Activated T-helper 17 cell treated with anti-CD3 and anti-CD28 coated beads, Interleukin-2, amount 50 U/mL, for 72 hours (primary cell): ENCODE measurements at places on chromosomes 1 and 21. TPM values are rescaled to one million over a fixed set of nuclear protein-coding genes. Genes with fewer than 3 reads are reported as not detected.

RGS13 gene
- 0.19 TPM for total RNA-seq

SLC45A1 gene
- total RNA-seq: 0.15 TPM

MYBPH gene
- total RNA-seq: not detected

HRNR gene
- not detected for total RNA-seq

GRCh38 chr1:201882665-201883132, 6.0 kb upstream of the SHISA4 start:
- H3K4me3 ChIP-seq: no peak overlapping the region
- no peaks in the 10 kb centered on the region for H3K36me3 ChIP-seq
- peak; percentile 20 for ATAC-seq

DNA sequence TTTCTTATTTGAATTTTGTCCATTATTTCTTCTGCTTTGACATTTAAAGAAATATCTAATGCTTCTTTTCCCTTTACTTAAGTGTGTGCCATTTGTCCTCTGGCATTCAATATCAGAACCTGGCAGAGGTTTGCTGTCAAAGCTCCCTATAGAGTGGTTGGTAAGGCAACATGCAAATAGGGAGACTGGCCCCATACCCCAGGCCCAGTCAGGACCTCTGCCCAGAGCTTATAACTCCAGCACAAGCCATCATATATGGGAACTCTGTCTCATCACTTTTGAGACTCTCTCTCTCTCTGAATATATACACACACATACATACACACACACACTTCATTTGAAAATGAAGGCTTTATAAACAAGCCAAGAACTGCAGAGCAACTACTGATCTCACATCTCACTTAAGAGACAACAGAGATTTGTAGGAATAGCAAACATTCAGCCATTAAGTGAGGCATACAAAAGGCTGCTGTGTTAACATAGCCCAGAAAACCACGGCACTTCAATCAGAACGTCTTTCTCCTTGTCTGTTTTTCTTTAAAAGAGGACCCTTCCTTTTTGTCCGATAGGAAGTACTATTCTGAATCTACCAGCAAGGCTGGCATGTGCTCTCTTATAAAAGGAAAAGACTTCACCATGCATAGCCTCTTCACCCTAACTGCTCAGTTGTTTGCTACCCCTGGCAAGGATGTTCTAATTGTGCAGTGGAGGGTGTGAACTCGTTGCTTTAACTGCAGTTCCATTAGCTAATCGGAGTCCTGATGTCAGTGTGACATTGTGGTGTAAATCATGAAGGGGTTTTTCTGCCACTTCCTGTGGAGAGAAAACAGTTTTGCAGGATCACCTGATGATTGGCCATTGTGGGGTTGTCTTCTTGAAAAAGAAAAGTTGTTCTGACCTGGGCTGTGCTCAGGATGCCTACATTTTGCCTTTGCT, 101.7 kb downstream of the NR5A2 start:
- H3K4me3 ChIP-seq: no peak overlapping the region
- H3K4me1 ChIP-seq: peaks cover 8% of the 10 kb centered on the region
- no peak overlapping the region for H3K27ac ChIP-seq
- ATAC-seq: peak; percentile 42
- H3K36me3 ChIP-seq: no peaks in the 10 kb centered on the region

DNA sequence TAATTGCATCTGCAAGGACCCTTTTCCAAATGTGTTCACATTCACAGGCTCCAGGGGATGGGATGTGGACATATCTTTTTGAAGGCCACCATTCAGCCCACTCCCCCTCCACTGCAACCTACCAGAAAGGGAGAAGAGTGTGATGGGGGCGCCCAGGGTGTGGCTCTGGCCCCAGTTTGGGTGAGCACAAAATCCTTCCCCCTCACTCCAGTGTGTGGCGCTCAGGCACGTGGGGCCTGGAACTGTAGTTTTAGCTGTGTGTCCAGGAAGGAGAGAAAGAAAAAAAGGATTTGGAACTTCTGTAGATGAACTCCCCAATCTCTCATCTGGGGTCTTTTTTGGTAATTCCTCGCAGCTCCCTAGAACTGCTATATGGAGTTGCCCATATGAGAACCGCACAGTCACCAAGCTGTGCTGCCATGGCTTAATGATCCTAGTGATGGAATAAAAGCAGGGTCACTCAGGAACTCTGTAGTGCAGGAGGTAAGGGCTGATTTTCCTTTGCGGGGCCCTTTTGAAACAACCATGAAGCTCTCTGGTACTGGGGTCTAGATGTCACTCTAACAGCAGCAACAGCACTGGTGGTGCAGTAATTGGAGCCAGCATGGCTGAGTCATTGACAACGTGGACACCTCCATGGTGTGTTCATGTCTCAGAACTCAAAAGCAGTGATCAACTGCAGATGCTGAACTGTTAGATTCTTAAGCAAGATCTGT, 17.0 kb downstream of the AGT start:
- no peaks in the 10 kb centered on the region for H3K4me1 ChIP-seq
- H3K4me3 ChIP-seq: no peak overlapping the region
- peaks cover 24% of the 10 kb centered on the region for H3K36me3 ChIP-seq
- H3K27ac ChIP-seq: no peak overlapping the region

GRCh38 chr1:217668351-217668940, 37.3 kb downstream of the SPATA17 start:
- no peaks in the 10 kb centered on the region for H3K4me1 ChIP-seq
- H3K36me3 ChIP-seq: no peaks in the 10 kb centered on the region
- H3K4me3 ChIP-seq: no peak overlapping the region
- peaks cover 13% of the 10 kb centered on the region for H3K27me3 ChIP-seq
- no peak for ATAC-seq

DNA sequence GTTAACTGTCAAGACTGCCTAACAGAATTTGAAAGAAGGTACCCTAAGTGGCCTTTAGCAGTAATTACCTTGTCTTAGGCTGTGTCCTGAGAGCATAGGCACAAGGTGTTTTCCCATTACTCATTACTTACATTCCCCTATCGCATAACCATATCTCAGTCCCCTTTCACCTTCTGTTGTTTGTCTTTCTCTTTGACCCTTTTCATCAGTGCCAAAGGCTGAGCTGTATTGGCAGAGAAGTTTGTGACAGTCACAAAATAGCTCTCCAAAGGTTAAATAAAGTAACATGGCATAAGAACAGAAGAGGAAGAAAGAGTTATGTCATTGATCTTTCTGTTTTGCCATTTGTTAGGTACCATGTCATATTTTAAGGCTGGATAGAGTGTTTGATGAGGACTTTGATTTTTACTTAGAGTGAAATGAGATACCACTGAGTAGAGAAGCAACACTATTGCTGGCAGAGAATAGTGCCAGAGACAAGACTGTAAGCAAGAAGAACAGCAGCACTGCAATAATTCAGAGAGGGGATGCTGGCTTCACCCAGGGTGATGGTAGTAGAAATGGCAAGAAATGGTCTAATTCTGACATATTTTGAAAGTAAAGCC, 497.8 kb downstream of the TTLL7 start:
- peak overlapping the region; percentile 83 for H3K27ac ChIP-seq
- peak overlapping the region; percentile 47 for H3K4me3 ChIP-seq
- peaks cover 18% of the 10 kb centered on the region for H3K4me1 ChIP-seq
- no peaks in the 10 kb centered on the region for H3K36me3 ChIP-seq
- no peaks in the 10 kb centered on the region for H3K27me3 ChIP-seq

DNA sequence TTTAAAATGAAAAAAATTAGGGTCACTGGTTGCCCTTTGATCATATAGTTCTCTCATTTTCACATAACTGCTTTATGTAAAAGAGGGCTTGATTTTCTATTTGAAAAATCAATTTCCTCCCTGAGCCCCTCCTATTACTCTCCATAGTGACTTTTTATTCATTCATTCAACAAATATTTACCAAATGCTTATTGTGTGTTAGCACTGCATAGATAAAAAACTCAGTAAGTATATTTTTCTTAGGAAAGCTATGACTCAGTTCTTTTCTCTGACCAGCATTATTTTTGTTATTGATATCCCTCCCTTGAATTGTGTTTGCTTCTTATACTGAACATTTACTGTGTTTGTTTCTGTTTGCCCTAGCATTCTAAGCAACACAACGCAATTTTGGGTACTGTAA, 59.8 kb downstream of the NTNG1 start:
- H3K4me3 ChIP-seq: no peak overlapping the region
- H3K4me1 ChIP-seq: no peaks in the 10 kb centered on the region
- no peaks in the 10 kb centered on the region for H3K36me3 ChIP-seq
- no peak for ATAC-seq
- H3K27ac ChIP-seq: no peak overlapping the region

DNA sequence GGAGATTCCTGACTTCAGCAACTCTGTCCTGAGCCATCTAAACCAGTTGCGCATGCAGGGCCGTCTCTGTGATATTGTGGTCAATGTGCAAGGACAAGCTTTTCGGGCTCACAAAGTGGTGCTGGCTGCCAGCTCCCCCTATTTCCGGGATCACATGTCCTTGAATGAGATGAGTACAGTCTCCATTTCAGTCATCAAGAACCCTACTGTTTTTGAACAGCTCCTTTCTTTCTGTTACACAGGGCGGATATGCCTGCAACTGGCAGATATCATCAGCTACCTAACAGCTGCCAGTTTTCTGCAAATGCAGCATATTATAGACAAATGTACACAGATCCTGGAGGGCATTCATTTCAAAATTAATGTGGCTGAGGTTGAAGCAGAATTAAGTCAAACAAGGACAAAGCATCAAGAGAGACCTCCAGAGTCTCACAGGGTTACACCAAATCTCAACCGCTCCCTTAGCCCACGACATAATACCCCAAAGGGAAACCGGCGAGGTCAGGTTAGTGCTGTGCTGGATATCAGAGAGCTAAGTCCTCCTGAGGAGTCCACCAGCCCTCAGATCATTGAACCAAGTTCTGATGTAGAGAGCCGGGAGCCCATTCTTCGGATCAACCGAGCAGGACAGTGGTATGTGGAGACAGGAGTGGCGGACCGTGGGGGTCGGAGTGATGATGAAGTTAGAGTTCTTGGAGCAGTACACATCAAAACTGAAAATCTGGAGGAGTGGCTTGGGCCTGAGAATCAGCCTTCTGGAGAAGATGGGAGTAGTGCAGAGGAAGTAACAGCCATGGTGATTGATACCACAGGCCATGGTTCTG, 2.3 kb downstream of the ZBTB37 start:
- H3K4me3 ChIP-seq: peak overlapping the region; percentile 88
- ATAC-seq: peak; percentile 30
- peak overlapping the region; percentile 97 for H3K27ac ChIP-seq

GRCh38 chr1:234655328-234656069, 45.5 kb upstream of the IRF2BP2 start:
- no peak for ATAC-seq
- peaks cover 12% of the 10 kb centered on the region for H3K4me1 ChIP-seq
- H3K27me3 ChIP-seq: no peaks in the 10 kb centered on the region
- no peak overlapping the region for H3K27ac ChIP-seq
